ENCODE measurements at places on chromosomes 6 and 20. TPM values are rescaled to one million over a fixed set of nuclear protein-coding genes. Genes with fewer than 3 reads are reported as not detected.

DNA sequence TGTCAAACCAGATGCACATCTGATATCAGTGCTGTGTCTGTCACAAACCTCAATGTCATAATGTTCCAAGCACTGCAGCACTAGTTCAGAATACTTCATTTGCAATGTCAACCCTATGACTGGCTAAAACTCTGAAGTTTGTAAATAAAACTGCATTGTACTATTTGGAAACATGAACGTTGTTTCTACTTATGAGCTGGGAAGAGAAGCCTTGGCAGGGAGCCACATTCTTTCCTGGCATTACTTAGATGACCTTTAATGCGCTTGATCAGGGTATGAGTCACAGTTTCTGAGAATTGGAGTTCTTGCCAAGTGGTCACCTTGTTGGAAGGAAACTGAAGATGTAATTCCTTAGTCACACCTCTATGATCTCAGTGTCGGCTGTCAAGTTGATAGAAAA, 664.8 kb upstream of the MMS22L start:
- DNase-seq = peak; percentile 66

DNA sequence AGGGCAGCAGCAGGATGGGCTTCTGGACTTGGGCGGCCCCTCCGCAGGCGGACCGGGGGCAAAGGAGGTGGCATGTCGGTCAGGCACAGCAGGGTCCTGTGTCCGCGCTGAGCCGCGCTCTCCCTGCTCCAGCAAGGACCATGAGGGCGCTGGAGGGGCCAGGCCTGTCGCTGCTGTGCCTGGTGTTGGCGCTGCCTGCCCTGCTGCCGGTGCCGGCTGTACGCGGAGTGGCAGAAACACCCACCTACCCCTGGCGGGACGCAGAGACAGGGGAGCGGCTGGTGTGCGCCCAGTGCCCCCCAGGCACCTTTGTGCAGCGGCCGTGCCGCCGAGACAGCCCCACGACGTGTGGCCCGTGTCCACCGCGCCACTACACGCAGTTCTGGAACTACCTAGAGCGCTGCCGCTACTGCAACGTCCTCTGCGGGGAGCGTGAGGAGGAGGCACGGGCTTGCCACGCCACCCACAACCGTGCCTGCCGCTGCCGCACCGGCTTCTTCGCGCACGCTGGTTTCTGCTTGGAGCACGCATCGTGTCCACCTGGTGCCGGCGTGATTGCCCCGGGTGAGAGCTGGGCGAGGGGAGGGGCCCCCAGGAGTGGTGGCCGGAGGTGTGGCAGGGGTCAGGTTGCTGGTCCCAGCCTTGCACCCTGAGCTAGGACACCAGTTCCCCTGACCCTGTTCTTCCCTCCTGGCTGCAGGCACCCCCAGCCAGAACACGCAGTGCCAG, at the start of gene TNFRSF6B:
Gene TNFRSF6B (plus strand): TSS at position 25 of the 729 bp plus-strand sequence. CDS start 116 bp downstream, at position 141.
- DNase-seq = no peak

GRCh38 chr20:20084296-20084752, 32.0 kb downstream of the CFAP61 start:
- DNase-seq = no peak

GRCh38 chr20:64058536-64058935, 4.5 kb upstream of the TCEA2 start:
- DNase-seq = no peak

The BPI gene
- not detected for total RNA-seq

The ZC2HC1B gene
- not detected for total RNA-seq

The GMNN gene
- 42.3 TPM for total RNA-seq

GRCh38 chr20:39960522-39961428, 728.3 kb downstream of the MAFB start:
- DNase-seq = peak; percentile 25

- no peak for DNase-seq
Measured at GRCh38 chr20:1982686-1983085, 11.2 kb downstream of the PDYN start.

The PSMB9 gene
- 96.5 TPM for total RNA-seq

The CNKSR3 gene
- total RNA-seq = 29.2 TPM

The EFCAB8 gene
- total RNA-seq = not detected

GRCh38 chr6:68237205-68237604, 397.9 kb upstream of the ADGRB3 start:
- DNase-seq = no peak

The HUS1B gene
- total RNA-seq = 0.22 TPM

GRCh38 chr20:30985386-30985785, 272.1 kb upstream of the DEFB115 start:
- no peak for DNase-seq

- no peak for DNase-seq
Measured at GRCh38 chr20:63560333-63560805, 6.4 kb downstream of the FNDC11 start.

DNA sequence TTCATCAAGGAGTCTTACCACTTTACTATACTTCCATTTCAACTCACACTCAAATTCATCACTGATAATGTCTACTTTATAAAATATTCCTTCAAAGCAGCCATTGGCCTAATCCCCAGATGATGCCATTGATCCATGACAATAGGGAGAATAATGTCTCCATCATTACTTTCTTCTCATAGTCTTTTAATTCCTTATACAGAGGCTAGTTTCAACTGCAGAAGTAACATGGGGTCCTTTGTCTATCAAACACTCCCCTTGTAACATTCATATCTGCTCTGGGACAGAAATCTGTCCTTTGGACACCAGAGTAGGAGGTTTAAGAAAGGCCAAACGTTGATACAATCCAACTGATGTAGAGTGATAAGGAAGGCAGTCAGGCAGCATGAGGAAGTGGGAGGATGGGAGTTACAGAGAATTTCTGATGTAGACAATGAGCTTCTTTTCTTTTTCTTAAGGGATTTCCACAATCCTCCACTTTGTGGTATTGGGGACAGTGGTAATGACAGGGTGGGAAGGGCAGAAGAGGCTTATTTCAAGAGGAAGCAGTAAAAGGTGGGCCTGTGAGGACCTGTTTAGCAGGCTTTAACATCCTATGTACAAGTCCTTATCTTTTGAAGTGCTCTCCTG, 18.9 kb upstream of the HLA-DOA start:
- DNase-seq = no peak

DNA sequence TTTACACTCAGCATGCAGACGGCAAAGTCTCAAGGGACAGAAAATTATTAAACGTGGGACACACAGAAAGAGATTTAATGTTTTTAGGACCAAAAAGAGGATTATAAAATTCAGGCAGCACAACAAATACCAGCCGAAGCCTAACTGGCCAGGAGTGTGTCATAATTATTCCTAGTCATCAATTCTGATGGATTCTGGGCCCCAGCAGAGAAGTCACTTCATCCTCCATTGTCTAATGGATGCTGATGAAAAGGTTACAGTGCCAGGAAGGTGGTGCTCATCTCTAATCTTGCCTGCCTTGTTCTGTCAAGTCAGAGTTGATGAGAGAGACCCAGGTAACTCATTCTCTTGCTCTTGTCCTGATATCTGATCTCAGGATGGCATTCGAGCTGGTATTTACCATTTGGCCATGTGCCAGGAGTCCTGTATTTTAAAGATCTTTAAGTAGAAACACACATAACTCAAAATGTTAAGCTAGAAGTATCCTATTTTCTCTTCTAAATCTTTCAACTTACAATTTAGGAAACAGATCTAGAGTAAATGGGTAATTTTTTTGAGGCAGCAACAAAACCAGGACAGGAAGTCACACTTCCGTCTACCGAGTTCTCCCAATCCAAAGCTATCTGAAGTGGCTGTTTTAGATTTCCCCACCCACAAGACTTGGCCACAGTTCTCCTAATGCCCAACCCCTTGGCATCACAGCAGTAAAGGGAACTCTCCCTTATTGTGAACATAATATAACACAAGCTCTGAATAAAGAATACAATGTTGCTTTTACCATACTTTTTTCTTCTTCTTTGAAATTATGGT, 50.0 kb downstream of the ADAT2 start:
- DNase-seq = no peak

The ATP6V1G2 gene
- 3.4 TPM for total RNA-seq

DNA sequence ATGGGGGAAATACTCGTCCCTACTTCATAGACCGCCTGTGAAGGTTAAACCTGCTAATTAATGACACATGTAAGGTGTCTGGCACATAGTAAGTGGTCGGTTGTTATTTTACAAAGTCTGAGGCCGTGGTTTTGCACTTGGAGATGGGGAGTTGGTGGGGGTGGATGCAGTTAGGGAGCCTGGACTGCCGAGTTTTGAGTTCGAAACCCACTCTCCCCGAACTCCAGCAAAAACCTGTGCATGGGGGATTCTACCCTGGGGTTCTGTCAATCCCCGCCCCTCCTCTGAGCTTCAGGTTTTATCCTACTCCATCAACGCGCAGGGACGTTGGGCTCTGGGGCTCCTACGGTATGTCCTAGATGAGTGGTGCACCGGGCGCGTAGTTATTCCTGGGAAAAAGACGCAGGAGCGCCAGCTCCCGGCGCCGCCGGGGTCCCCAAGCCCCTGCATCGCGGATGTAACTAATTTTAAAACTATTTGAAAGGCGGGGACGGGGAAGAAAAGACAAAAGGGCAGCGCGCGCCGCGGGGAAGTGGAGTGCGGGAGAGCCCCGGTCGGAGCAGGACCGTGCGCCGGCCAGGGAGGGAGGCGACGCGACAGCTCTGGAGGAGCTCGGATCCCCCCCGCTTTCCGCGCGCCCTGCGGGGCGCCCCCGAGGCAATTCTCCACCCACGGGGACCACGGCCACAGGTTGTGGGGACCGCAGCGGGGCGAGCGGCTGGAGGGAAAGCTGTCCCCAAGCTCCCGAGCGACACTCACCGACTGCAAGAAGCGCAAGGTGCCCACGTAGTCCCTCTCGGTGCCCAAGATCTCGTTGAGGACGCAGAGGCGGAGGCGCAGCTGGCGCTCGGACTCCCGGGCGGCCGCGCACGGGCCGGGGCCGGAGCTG, 672 bp downstream of the PREX1 start:
- DNase-seq = no peak

DNA sequence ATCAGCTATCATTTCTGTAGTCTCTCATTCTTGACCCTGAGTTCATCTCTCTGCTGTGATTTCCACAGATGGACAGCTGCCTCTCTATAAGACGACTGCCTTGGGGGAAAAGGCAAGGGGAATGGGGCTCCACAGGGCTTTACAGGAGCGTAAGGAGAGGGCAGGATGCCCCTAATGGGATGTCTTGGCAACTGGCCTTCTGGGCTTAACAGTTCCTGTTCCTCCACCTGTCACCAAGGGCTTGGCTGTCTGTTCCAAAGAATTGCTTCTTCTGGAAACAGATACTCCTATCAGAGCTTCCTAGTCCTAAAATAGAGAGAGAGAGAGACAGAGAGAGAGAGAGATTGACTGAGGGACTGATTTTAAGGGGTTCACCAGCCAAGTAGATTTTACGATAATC, 181.9 kb downstream of the TMEM200A start:
- DNase-seq = no peak

The SIRPD gene
- total RNA-seq = not detected

- DNase-seq = no peak
Measured at GRCh38 chr20:48754292-48754691, 73.5 kb downstream of the PREX1 start.

The KIF25 gene
- not detected for total RNA-seq
